Stimulated activated CD8-positive, alpha-beta memory T cell treated with anti-CD3 and anti-CD28 coated beads, Interleukin-7, amount 100 ng/mL, for 1 hour (primary cell): ENCODE measurements at places on chromosomes 7 and 10.

- no peak for DNase-seq
Measured at GRCh38 chr10:31549896-31550295, 230.9 kb downstream of the ZEB1 start.

DNA sequence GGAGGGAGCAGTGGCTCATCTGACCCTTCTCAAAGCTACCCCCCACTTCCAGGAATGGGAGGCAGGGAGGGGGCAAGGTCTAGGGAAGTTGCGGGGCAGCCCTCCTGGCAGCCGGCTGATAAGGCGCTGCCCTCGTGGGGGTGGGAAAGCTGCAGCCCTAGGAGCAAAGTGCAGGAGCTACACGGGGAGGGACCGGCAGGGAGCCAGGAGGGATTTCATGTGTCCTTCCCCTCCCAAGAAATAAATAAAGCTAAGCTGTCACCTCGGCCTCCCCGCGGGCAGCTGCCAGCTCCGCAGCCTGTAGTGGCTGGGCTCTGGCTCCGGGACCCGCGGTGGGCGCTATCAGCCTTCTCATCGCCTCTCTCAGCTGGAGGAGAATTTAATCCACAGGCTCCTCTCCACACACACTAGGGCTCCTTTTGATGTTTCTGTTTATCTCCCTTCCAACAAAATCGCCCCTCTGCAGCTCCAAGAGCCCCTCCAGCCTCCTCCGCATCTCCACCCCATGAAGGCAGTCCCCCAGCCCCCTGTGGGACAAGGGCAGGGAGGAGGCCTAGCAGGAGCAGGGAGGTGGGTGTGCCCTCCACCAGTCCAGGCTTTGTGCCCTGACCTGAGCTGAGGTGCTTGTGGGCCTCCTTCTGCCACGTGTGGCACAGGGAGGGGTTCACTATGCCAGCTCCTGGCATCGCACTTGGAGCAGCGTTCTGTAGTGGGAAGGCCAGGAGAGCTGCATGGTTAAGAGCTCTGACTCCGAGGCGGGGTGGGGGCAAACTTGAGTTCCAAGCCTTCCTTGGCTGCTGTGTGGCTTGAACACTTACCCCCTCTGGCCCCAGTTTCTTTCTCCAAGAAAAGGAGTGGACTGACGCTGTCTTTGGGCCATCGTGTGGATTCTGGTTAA lies 80.5 kb downstream of the C10orf105 start:
- DNase-seq: no peak

- DNase-seq: no peak
Measured at GRCh38 chr10:103457896-103458583, 660 bp downstream of the CALHM1 start.

DNA sequence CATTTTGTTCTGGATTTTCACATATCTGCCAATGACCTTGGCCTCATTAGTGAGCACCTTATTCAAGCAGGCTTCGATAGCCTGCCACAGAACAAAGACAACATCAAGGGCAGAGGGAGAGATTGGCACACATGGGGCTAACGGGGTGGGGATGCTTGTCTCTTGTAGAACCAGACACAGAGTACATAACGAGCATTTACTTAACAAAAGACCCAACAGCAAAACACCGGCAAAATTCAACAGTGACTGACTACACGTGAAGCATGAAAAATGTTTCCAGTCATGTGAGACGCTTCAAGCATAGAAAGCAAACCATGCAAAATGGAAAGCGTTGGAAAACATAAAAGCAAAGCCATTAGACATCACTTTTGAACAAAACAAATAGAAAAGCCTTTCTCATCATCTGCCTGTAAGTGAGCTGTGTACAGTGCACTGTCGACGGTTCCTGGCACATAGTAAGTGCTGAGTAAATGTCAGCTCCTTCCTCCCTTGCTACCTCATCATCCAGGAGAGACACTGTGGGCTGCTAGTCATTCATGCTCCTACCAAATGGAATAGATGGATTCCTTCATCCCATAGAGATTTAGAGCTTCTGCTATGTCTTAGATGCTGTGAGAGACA lies 134.4 kb upstream of the AGK start:
- no peak for DNase-seq

DNA sequence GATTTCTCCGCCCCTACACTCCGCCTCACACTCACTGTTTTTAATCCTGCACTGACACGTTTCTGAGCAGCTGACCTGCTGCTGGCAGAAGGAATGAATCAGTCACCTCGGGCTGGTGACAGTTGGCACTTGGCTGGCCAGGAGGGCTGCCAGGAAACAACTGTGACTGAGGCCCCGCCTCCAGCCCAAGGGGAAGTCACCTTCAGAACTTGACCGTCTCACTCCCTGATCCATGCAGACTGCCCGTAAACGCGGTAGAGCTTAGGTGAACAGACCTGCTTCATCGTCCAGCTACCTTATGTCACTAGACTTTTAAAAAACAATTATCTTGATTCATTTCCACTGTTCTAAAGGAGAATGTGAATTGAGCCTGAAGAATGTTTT lies 107.5 kb downstream of the DOCK1 start:
- no peak for DNase-seq

GRCh38 chr10:83165265-83165664 lies 974.0 kb upstream of the GHITM start:
- DNase-seq: no peak

GRCh38 chr7:31126976-31127375 lies 74.9 kb downstream of the ADCYAP1R1 start:
- no peak for DNase-seq

DNA sequence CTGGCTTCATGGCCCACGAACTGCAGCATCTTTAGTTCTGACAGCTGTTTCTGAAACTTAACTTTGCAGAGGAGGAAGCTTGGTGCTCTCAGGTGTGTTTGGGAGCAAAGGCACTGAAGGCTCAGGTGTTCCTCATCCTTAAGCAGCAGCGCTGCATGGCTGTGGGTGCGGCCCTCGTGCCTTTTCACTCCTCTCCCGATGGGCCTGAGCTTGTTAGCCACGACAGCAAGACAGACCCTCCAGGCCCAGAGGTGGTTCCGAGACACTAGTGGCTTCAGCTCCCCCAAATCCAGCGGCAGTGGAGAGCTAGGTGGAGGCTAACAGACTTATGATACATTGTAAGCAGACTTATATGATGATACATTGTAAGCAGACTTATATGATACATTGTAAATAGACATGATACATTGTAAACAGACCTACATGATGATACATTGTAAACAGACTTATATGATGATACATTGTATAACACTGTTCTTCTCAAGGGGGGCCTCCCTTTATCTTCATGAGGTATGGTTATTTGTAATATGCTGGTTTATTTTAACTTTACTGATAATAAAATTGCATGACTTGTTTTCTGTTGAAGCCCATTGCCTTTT lies 14.1 kb downstream of the PFKP start:
- no peak for DNase-seq

DNA sequence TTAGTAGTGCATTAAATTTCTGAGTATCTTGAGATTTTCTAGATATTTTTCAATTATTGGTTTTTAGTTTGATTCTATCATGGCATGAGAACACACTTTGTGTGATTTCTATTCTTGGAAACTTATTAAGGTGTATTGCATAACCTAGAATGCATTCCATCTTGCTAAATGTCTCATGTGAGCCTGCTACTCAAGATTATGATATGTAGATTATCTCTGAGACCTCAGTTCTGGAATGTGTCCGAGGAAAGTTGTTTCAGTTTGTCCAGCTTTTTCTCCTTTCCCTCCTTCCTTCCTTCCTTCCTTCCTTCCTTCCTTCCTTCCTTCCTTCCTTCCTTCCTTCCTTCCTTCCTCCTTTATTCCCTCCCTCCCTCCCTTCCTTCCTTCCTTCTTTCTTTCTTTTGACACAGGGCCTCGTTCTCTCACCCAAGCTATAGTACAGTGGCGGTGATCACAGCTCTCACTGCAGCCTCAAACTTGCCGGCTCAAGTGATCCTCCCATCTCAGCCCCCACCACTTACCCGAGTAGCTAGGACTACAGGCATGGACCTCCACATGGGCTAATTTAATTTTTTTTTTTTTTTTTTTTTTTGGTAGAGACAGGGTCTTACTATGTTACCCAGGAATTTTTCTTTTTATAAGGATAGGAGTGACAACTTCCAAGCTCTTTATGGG lies 7.6 kb downstream of the ITPRID1 start:
- no peak for DNase-seq

- DNase-seq: no peak
Measured at GRCh38 chr7:156604311-156604710, 36.3 kb upstream of the RNF32 start.

DNA sequence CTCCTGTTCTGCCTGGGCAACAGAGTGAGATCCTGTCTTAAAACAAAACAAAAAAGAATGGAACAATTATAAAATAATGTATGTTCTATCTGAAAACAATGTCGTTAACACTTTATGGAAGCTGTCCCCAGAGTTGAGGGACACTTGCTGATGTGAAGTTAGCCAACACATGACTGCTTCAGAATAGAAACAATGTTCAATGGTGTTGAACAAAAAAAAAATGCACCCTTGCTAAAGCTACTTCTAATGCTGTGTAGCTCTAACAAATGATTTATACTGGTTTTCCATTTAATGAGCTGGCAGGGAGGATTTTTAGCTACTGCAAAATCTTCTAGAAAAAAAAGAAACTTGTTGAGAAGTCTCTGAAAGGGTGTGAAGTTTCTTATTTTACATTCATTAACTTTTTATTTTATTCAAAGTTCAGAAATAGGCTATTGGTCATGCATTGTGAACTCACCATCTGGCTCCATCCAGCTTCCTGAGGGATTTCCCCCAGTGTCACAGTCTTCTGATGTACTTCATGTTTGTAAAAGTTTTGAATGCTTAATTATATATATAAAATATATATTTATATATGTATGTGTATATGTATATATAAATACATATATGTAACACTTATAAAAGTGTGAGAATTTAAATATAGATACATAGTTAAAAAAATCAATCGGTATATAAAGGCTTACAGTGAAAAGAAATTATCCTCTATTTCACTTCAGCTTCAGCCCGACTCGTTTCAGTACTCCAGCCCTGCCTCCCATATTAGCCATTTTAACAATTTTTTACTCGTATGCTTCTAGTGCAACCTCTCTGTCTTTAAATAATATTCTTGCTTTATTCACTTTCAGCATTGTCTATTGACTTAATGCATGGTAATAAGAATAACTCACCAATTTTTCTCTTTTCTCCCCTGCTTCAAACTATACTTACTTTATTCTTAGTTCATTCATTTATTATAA lies 35.0 kb downstream of the HDAC9 start:
- DNase-seq: no peak
